ENCODE measurements at places on chromosomes 7 and 10.
A peak's percentile ranks its signal among the peaks of the same experiment; 100 is the strongest.

DNA sequence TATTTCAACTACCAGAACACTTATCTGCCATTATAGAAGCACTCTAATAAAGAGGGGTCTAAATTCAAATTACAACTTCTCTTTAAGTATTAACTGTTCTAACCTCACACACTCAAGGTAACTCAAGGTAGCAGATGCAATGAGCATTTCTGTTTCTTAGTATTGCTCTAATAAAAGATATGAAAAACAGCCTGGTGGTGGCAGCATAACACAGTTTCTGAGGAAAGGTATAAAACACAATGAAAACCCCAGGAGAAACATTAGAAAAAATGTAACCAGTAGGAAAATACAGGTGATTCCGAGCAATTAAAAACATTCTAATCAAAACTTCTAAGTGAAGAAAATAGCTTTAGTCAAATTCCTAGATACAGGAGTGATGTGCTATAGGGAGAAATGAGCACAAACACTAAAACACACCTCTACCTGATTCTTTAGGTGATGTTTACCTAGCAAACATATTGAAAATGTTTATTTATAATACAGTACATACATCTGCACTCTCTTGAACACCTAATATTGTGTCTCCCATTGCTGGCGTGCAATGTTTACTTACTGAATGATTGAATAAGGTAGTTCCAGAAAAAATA lies 3.5 kb downstream of the MKRN1 start:
- DNase-seq: peak; percentile 15

GRCh38 chr7:23696916-23697441 lies 13.0 kb upstream of the STK31 start:
- DNase-seq: no peak

DNA sequence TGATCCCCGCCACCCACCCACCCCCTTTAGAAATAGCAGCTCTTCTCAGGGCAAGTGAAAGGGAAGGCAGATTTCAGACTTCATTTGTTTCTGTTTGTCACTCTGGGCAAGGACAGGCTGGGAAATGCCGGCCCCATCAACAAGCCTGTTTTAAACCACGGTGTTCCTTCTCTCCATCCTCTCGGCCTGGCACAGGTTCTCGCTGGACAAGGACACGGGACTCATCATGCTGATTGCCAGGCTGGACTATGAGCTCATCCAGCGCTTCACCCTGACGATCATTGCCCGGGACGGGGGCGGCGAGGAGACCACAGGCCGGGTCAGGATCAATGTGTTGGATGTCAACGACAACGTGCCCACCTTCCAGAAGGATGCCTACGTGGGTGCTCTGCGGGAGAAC lies 42.3 kb downstream of the C10orf105 start:
- no peak for DNase-seq

DNA sequence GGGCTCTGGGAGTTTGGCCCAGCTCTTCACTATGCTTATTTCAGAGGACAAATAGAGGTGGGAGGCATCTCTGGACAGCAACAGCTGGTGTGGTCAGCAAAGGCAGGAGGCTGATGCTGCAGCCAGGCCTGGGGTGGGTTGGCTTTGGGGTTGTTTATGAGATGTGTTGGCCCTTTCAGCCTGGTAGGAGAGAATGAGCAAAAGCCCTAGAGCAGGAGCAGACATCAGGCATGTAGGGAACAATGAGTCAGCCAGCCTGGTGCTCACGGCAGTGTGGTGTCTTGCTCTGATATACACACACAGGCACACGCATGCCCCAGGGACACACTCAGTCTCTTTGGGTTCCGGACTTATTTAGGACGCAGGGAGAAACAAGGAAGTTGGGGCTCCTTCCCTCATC lies 157.1 kb downstream of the PRKCQ start:
- DNase-seq: peak; percentile 11

Data from stimulated activated CD4-positive, alpha-beta T cell treated with anti-CD3 and anti-CD28 coated beads, TNF-alpha, amount 100 ng/mL, for 4 hours (primary cell).